ENCODE measurements at places on chromosomes 7 and 10. TPM values are rescaled to one million over a fixed set of nuclear protein-coding genes. Genes with fewer than 3 reads are reported as not detected.

The RHBDD2 gene
- total RNA-seq = 49.5 TPM

The ITIH2 gene
- total RNA-seq = not detected

The GDF2 gene
- total RNA-seq = not detected

The IL6 gene
- total RNA-seq = 5.7 TPM

The TECPR1 gene
- total RNA-seq = 66.3 TPM

The ADAP1 gene
- total RNA-seq = 3.0 TPM

The FAM241B gene
- 1.8 TPM for total RNA-seq

The PTPRN2 gene
- total RNA-seq = 13.0 TPM

The PRLHR gene
- not detected for total RNA-seq

The TEX36 gene
- not detected for total RNA-seq

The ADARB2 gene
- total RNA-seq = 0.39 TPM

The SLC39A12 gene
- not detected for total RNA-seq

The MYO1G gene
- not detected for total RNA-seq

The NEUROG3 gene
- not detected for total RNA-seq

The KIAA1549 gene
- 8.7 TPM for total RNA-seq

The TMEM236 gene
- total RNA-seq = 0.48 TPM

The LCOR gene
- total RNA-seq = 30.5 TPM

The CRTAC1 gene
- total RNA-seq = 1.6 TPM

The C10orf62 gene
- total RNA-seq = not detected

The CDH23 gene
- total RNA-seq = not detected

The TMEM139 gene
- 1.1 TPM for total RNA-seq

The HIPK2 gene
- total RNA-seq = 69.4 TPM

The ELAPOR2 gene
- 61.3 TPM for total RNA-seq

The ZNF138 gene
- total RNA-seq = 4.8 TPM

The IFIT3 gene
- total RNA-seq = 47.2 TPM

The KNDC1 gene
- total RNA-seq = not detected

The ZNF365 gene
- total RNA-seq = 0.58 TPM

The LIPK gene
- not detected for total RNA-seq

The HOXA7 gene
- total RNA-seq = 17.7 TPM

The TMEM213 gene
- not detected for total RNA-seq

The CHAT gene
- not detected for total RNA-seq

The GPR15LG gene
- not detected for total RNA-seq

The DDC gene
- not detected for total RNA-seq

The CNTNAP2 gene
- under 0.01 TPM for total RNA-seq

The C7orf57 gene
- total RNA-seq = 0.64 TPM

The ZPBP gene
- total RNA-seq = not detected

The CRHR2 gene
- not detected for total RNA-seq

The LRRD1 gene
- 0.24 TPM for total RNA-seq

The MMRN2 gene
- 243 TPM for total RNA-seq
